ENCODE measurements at places on chromosomes 16 and 17.

GRCh38 chr16:48284772-48285409 lies 37.6 kb upstream of the ABCC11 start:
- no peak for ATAC-seq

- no peak for ATAC-seq
These were observed 15.1 kb downstream of the GPR179 start for GRCh38 chr17:38328620-38329019.

DNA sequence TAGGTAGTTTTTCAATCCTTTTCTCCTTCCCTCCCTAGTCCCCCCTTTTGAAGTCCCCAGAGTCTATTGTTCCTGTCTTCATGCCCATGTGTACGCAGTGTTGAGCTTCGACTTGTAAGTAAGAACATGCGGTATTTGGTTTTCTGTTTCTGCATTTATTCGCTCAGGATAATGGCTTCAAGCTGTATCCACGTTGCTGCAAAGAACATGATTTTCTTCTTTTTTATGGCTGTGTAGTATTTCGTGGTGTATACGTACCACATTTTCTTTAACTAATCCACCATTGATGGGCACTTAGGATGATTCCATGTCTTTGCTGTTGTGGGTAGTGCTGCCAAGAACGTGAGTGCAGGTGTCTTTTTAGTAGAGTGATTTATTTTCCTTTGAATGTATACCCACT lies 651.2 kb downstream of the WWOX start:
- ATAC-seq = no peak

DNA sequence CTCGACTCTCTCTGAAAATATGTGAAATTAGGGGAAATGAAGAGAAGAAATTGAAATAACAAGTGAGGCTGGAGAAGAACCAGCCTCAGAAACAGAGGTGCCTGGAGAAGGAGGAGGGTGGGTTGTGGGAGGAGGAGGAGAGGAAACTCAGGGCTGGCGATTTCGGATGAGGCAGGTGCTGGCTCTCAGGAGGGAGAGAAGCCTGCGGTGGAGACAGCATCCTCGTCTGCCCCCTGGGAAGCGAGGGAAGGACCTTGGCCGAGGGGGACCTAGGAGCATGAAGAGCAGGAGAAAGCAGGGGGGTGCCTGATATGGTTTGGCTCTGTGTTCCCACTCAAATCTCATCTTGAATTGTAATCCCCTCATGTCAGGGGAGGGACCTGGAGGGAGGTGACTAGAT lies 264.7 kb upstream of the TNRC6C start:
- ATAC-seq = no peak

DNA sequence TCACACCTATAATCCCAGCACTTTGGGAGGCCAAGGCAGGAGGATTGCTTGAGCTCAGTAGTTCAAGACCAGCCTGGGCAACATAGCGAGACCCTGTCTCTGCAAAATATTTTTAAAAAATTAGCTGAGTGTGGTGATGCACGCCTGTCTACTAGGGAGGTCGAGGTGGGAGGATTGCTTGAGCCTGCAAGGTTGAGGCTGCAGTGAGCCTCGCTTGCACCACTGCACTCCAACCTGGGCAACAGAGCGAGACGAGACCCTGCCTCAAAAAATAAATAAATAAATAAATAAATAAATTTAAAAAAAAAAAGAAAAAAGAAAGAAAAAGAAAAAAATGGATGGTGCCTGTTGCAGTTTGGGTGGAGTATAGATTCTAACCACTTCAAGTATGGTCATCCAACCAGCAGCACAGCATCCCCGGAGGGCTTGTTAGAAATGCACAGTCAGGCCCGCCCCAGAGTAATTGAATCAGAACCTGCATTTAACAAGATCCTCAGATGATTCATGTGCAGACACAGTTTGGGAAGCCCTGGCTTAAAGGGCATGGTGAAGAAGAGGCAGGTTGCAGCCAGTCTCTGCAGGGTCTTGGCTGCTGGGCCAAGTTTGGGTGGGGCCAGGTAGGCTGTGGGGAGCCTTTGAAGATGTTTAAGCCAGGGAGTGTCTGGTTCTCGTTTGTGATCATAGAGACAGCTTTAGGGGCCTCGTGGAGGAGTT lies 40.8 kb downstream of the MRC2 start:
- no peak for ATAC-seq

GRCh38 chr16:30458561-30459394 lies 13.1 kb upstream of the SEPHS2 start:
- ATAC-seq = peak; percentile 98

GRCh38 chr16:72609933-72610332 lies 438.0 kb upstream of the PMFBP1 start:
- ATAC-seq = no peak

DNA sequence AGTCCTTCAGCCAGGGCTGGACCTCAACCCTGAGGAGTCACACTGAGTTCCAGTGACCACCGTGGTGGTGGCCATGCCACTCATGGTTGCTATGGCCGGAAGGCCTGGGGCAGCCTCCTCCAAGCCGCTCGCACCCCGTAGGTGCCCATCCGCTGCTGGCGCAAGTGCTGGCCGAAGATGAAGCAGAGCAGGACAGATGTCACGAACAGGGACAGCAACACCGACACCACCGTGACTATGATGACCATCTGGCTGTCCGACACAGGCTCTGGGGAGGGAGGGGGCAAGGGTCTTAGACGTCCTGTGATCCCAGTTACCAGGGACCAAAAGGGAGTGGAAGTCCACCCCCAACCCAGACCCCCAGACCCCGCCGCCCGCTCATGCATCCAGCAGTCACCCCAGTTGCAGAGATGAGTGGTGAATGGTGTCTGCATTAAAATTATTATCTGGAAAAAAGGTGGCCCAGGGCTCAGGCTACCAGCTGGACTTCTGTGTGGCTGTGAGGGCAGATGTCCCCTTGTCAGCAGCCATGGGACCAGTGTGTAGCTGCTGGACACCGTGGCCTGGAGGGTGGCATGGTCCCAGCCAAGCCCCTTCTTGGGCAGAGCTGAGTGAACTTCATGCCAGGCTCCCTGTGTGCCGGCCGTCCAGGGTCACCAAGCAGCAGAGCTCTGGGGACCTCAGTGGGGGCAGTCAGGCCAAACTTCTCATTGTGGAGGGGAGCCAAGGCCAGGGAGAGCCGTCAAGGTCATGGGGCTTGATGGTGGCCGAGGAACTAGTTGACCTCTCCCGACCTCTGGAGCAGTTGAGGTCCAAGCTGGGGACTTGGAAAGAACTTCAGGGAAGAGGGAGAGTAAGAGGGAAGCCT lies 4.7 kb downstream of the PRR29 start:
- ATAC-seq = no peak

- ATAC-seq = no peak
These were observed 15.9 kb upstream of the PIK3R5 start for GRCh38 chr17:8981443-8981842.

DNA sequence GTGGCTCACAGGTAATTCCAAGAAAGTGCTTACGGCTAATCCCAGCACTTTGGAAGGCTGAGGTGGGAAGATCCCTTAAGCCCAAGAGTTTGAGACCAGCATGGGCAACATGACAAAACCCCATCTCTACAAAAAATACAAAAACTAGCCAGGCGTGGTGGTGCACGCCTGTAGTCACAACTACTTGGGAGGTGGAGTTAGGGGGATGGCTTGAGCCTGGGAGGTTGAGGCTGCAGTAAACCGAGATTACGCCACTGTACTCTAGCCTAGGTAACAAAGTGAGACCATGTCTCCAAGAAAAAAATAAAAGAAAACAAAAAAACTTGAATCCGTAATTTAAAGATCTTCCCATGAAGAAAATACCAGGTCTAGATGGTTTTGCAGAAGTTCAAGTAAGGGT lies 5.0 kb downstream of the ICAM2 start:
- ATAC-seq = no peak

DNA sequence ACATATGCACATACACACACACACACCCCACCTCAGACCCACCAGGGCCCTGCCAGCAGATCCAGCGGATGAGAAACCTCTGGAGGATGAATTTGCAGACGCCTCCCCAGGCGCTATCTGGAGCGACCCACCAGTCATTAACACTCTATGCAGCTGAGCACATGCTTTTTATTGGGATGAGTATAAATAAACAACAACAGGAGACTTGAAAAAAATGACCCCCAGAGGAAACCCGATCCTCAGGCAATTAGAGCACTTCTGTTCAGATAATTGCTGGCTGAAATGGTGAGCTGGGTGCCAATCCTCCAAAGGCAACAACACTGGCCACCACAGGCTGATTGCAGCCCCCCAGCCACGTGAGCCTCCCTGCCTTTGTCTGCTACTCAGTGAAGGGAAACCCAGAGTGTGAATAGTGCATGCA lies 32.9 kb downstream of the DYNLRB2 start:
- ATAC-seq = no peak

GRCh38 chr17:7079581-7080455 lies at the start of gene CLEC10A:
CLEC10A (minus strand) TSS chr17:7080251; CDS start chr17:7078812, 1,439 bp downstream.
- no peak for ATAC-seq

DNA sequence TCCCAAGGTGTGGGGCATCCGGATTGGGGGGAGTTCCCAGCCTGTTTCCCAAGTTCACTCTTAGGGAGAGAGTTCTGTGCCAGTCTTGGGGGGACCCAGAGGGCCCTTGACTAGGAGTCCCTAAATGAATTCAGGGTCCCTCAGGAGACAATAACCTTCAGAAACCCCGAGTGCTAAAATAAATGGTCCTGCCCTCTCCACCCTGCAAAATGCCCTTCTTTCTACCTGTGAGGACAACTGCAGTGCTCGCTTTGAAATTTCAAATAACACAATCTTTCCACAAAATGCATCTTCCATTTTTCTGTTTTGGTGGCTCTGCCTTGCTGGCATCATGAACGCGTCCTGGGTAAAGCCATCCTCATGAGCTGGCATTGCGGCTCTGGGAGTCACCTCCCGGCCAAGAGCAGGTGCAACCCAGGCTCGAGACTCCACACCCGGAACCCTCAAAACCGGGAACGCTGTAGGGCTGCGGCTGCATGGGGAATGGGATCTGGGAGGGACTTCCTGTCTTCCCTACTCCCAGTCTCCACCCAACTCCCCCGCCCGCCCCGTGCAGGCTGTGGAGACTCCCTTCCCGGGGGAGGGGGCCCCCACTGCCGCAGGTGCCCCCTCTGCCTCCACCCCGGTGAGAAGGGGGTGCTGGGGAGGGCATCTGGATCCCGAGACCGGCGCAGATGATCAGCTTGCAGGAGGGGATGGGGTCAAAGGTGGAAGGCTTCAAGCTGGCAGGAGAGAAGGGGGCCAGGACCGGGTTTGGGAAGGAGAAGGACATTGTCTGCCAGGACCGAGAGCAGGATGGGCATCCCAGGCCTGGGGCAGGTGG lies at the start of gene ZNF205:
Gene ZNF205 (plus strand): TSS at position 529 of the 823 bp plus-strand sequence. CDS start 845 bp downstream, outside the sequence.
- no peak for ATAC-seq

DNA sequence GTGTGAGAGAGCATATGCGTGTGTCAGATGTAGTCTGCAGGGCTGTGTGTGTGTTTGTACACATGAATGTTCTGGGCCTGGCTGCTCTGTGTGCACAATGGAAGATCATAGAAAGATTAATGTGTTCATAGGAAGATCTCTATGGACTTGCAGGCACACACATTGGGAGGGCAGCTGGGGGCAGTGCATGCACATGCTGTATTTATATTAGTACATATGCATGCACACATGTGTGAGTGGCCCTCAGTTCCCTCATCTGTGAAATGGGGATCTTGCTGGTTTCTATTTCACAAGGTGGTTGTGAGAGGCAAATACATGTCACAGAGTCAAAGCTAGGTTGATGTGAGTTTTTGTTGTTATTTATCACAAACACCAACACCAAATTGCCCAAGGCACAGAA lies 2.1 kb downstream of the CA7 start:
- ATAC-seq = no peak

DNA sequence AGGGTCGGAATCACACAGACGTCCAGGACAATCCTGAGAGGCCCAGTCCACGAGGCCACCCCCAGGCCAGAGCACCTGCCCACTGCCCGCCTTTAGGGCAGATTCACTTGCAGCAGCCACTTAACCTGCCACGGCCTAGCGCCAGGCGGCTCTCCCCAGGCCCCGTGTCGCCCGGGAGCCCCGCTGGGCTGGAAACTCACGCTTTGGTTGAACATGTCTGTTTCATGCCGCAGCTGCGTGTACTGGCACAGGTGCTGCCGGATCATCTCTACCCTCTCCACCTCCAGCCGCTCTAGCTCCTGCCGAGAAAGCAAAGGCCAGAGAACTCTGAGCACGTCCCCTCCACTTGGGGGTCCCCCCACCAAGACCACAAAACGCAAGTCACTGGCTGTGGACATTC lies 12.7 kb upstream of the RCVRN start:
- no peak for ATAC-seq

- ATAC-seq = no peak
These were observed 93.5 kb downstream of the RBFOX1 start for GRCh38 chr16:7426161-7426560.

DNA sequence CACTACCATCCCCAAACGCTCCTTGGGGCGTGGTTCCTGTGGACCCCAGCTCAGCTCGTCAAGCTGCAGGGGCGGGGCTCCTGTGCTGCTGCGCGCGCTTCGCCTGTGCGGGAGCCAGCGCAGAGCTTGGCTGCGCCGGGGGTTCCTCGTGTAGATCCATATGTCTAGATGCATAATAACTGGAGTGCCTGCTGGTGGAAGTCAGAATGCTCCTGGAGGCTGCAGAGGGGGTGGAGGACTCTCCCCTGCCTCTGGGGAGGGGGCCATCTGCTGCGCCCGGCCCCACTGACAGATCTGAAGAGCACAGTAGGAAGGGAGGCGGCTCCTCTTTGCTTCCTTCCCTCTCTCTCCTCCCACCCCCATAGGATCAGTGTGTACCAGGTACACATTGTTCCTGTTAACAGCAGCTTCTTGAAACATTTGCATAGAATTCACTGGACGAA lies 4.6 kb downstream of the RASD1 start:
- no peak for ATAC-seq

- ATAC-seq = no peak
These were observed 181.5 kb downstream of the PRKCA start for GRCh38 chr17:66483906-66484305.
